ENCODE measurements at places on chromosomes 3 and 15. TPM values are rescaled to one million over a fixed set of nuclear protein-coding genes. Genes with fewer than 3 reads are reported as not detected.

- peaks cover 34% of the 10 kb centered on the region for H3K36me3 ChIP-seq
- peak; percentile 73 for DNase-seq
- H3K27ac ChIP-seq, result no peak overlapping the region
- no peak overlapping the region for H3K4me3 ChIP-seq
These were observed 18.7 kb downstream of the TMF1 start for GRCh38 chr3:69033470-69033869.

Gene INKA1
- 2.3 TPM for total RNA-seq

DNA sequence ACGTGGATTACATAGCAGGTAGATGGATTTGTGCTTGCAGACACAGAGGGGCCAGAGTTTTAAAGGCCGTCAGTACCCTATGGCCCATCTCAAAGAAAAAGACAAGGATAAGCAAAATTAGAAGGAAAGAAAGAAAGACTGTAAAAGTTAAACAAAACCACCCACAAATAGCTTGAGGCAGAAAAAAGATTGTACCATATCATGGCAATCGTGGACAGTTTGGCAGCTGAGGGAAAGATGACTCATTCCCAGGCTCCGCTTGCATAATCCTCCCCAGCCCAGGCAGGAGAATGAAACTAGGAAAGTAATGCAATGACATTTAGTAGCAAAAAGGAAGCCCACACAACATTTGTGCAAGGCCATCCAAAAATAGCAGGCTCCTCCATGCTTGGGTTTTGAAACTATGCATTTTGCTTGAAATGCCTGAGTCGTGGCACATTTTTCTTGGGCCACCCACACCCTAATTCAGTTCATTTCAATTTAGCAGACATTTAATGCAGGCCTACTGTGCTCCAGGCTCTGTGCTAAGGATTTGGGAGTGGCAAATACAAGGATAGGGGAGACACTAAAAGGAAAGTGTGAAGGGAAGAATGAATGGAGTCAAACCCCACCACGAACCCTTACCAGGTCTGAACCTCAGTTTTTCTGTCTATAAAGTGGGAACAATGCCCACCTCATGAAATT is 40.9 kb upstream of the SMAD3 start:
- H3K27me3 ChIP-seq, result no peaks in the 10 kb centered on the region
- H3K36me3 ChIP-seq, result no peaks in the 10 kb centered on the region
- H3K4me3 ChIP-seq, result no peak overlapping the region
- H3K27ac ChIP-seq, result peak overlapping the region; percentile 53
- H3K4me1 ChIP-seq, result peaks cover 24% of the 10 kb centered on the region

Gene SAMD7
- not detected for total RNA-seq

Gene SMCO1
- not detected for total RNA-seq

Gene BCHE
- total RNA-seq, result 1.6 TPM

Gene CCRL2
- 0.28 TPM for total RNA-seq

DNA sequence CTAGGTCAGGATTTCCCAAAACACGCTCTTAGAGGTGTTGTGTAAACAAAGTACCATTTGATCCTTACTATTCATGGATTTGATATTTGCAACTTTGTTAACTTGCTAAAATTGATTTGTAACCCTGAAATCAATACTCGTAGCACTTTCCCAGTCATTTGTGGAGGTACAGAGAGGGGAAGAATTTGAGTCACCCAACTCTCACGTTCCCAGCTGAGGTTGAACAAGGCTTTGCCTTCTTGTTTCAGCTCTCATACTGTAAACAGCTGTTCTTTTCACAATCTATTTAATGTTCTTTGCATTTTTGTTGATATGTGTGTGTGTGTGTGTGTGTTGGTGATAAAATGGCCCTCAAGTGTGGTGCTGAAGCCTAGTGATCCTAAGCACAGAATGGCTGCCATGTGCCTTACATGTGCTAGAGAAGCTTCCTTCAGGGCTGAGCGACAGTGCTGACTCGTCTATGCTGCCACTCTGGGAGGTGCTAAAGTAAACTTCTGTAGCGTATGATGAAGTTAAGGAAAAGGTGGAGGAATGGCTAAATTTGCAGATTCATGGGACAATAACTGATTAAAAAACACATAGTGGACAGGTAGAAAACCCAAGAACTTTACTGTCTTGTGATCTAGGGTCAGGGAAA is 173.2 kb downstream of the APBA2 start:
- H3K27ac ChIP-seq, result no peak overlapping the region
- no peaks in the 10 kb centered on the region for H3K4me1 ChIP-seq
- no peaks in the 10 kb centered on the region for H3K27me3 ChIP-seq
- no peak for DNase-seq
- H3K36me3 ChIP-seq, result no peaks in the 10 kb centered on the region

Gene BHLHE40
- total RNA-seq, result 22.8 TPM

Gene RTP3
- total RNA-seq, result not detected

Gene SYNPR
- total RNA-seq, result not detected

DNA sequence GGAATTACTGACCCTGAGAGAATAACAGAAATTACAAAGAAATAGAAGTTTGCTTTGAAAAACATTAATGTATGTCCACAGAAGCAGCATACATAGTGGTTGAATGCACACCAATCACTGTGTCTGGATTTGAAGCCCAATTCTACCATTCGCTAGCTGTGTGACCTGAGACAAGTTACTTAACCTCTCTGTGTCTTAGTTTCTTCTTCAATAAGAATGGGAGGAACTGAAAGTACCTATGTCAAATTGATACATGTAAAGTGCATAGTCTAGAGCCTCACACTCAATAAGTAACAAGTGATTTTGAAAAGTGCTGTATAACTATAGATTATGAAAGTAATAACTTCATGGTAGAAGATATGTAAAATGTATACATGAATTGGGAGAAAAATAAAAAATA is 457.8 kb downstream of the FOXP1 start:
- H3K4me3 ChIP-seq, result no peak overlapping the region
- peaks cover 3% of the 10 kb centered on the region for H3K4me1 ChIP-seq
- DNase-seq, result no peak
- no peak overlapping the region for H3K27ac ChIP-seq
- H3K36me3 ChIP-seq, result no peaks in the 10 kb centered on the region
- no peaks in the 10 kb centered on the region for H3K27me3 ChIP-seq

DNA sequence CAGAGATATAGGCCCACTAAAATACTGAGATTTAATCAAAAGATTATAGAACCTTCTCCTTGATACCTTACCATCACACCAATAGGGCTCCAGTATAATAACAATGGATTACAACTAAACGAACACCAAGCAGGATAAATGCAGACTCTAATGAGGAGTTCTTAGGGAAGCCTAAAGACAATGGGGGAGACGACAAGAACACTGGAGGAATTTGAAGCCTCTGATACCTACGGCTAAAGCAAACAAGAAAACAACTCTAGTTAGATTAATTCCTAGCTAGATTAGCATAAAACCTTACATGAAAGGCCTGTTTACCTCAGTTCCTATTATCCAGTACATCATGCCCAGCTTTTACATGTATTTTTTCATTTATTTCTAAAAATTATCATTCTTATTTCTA is 35.1 kb downstream of the NGLY1 start:
- peaks cover 13% of the 10 kb centered on the region for H3K36me3 ChIP-seq
- H3K27me3 ChIP-seq, result no peaks in the 10 kb centered on the region
- H3K27ac ChIP-seq, result no peak overlapping the region
- H3K4me1 ChIP-seq, result no peaks in the 10 kb centered on the region

DNA sequence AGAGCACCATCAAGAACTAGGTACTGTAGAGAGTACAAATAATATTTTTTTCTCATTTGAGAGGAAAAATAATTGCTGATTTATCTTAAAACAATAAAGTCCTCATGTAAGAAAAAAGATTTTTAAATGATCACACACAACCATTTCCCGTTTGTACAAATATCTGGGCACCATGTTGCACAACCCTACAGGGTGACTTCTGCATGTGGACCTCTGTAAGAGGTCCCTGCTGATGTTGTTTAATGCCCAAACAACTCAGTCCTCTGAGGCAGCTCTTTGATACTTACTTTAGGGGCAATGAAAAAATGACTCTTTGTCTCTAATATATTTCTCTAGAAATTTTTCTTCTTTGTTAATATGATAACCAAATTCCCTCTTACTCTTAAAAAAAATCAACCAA is 168.1 kb upstream of the SATB1 start:
- H3K27me3 ChIP-seq, result no peaks in the 10 kb centered on the region
- H3K27ac ChIP-seq, result no peak overlapping the region
- no peaks in the 10 kb centered on the region for H3K36me3 ChIP-seq
- H3K4me3 ChIP-seq, result no peak overlapping the region
- H3K4me1 ChIP-seq, result no peaks in the 10 kb centered on the region

GRCh38 chr3:30428251-30428650 is 178.2 kb upstream of the TGFBR2 start:
- no peaks in the 10 kb centered on the region for H3K27me3 ChIP-seq
- no peak overlapping the region for H3K27ac ChIP-seq

- peaks cover 5% of the 10 kb centered on the region for H3K4me1 ChIP-seq
- no peak overlapping the region for H3K27ac ChIP-seq
- peaks cover 4% of the 10 kb centered on the region for H3K36me3 ChIP-seq
- H3K27me3 ChIP-seq, result no peaks in the 10 kb centered on the region
These were observed 153.6 kb downstream of the AKAP13 start for GRCh38 chr15:85534031-85534430.

Gene CD80
- not detected for total RNA-seq

DNA sequence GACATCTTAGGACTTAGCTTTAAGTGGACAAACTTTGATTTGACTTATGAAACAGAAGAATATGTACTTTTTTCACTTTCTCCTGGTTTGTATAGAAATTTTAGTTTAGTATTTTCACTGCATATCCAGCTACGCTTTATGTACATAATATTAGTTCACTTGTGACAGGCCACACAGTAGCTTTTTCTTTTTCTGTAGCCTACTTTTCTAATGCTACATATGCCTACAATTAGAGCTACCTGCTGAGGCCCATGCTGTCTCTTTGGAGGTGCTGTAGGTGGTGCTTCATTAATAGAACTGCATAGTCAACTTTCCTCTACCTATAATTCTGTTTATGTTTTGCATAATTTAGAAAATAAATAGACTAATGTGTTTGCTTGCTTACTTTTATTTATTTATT is 191.6 kb downstream of the NLGN1 start:
- H3K27ac ChIP-seq, result no peak overlapping the region
- H3K36me3 ChIP-seq, result no peaks in the 10 kb centered on the region
- no peaks in the 10 kb centered on the region for H3K27me3 ChIP-seq
- no peak overlapping the region for H3K4me3 ChIP-seq
- H3K4me1 ChIP-seq, result no peaks in the 10 kb centered on the region
- DNase-seq, result no peak

- H3K36me3 ChIP-seq, result no peaks in the 10 kb centered on the region
- DNase-seq, result peak; percentile 48
- no peak overlapping the region for H3K4me3 ChIP-seq
- no peaks in the 10 kb centered on the region for H3K27me3 ChIP-seq
- no peaks in the 10 kb centered on the region for H3K4me1 ChIP-seq
- no peak overlapping the region for H3K27ac ChIP-seq
These were observed 209.2 kb downstream of the TBL1XR1 start for GRCh38 chr3:176987901-176988650.

Gene ACSBG1
- not detected for total RNA-seq

DNA sequence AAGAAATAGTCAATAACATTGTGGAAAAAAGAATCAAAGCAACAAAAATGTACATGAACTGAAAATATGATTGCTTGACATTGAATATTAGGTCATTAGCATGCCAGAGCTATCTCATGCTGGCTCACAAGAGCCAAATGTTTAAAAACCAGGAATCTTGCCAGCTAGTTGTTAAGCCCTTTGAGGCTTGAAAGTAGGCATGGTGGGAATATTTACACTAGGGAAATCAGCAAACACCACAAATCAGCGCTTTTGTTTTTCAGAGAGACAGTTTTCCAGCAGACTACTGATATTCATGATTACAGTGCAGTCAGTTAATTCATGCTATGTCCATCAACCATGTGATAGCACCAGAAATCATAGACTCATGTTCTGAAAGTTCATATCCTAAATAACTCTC is 144.8 kb downstream of the ARPP21 start:
- H3K4me3 ChIP-seq, result no peak overlapping the region
- H3K4me1 ChIP-seq, result no peaks in the 10 kb centered on the region
- H3K27me3 ChIP-seq, result no peaks in the 10 kb centered on the region
- no peaks in the 10 kb centered on the region for H3K36me3 ChIP-seq
- no peak overlapping the region for H3K27ac ChIP-seq

Gene IL17RB
- under 0.01 TPM for total RNA-seq

DNA sequence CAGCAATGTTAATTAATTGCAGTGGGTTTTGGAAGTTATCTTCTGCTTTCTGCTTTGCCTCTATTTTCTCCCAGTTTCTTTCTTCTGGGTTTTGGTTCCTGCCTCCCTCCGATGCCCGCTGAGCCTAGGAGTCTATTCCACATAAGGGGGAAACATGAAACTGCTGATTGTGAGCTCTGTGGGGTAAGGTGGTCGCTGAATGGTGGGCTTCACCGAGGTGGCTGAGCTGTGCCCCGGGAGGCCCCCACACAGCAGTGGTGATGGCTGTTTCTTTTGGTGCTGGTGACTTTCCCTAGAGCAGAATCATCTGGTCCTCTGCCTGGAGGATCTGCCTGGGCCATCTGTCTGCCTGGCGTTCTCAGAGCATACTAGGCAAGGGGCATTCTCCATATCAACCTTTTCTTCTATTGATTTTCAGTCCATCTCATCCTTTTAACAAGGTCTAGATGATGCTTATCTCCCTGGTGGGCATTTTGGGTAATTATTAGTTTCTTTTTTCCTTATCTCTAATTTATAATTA is 68.8 kb upstream of the ATP2B2 start:
- no peak overlapping the region for H3K27ac ChIP-seq
- H3K36me3 ChIP-seq, result no peaks in the 10 kb centered on the region
- H3K27me3 ChIP-seq, result peaks cover 5% of the 10 kb centered on the region
- no peak overlapping the region for H3K4me3 ChIP-seq
- no peak for DNase-seq

Gene ZPLD1
- total RNA-seq, result under 0.01 TPM

Gene SPG11
- 32.6 TPM for total RNA-seq

DNA sequence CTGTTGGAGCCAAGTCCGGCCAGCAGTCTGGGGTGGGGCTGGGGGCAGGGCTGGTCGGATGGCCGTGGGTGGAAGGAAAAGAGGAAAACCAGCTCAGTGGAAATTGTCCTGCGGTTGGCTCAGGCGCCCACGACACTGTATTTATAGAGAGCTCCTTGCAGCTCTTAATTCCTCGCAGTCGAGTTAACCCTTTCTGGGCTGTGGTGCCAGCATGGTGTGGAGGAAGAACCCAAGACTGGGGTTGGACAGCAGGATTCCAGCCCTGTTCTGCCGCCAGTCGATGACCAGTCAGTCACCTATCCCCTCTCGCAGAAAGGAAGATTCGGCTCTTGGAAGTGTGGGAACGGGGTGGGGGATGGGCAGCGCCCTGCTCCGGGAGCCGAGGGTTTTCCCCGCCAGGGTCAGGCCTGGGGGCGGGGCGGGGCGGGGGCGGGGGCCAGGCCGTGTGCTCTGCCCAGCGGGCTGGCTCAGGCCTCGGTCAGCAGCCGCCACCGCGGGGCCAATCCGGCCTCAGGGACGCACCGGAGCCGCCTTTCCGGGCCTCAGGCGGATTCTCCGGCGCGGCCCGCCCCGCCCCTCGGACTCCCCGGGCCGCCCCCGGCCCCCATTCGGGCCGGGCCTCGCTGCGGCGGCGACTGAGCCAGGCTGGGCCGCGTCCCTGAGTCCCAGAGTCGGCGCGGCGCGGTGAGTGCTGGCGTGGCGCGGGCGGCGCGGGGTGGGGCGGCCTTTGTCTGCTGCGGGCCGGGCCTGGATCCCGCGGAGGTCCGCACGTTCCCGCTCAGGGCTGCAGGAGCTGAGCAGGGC is at the start of gene CD276:
Gene CD276 (plus strand): TSS at position 607 of the 804 bp plus-strand sequence. CDS start 15,257 bp downstream, outside the sequence.
- peak; percentile 64 for DNase-seq
- peaks cover 32% of the 10 kb centered on the region for H3K4me1 ChIP-seq
- H3K36me3 ChIP-seq, result no peaks in the 10 kb centered on the region
- H3K4me3 ChIP-seq, result peak within 1 kb of the TSS; percentile 98
- H3K27ac ChIP-seq, result peak within 1 kb of the TSS; percentile 87

GRCh38 chr15:40691737-40692136 is 3.2 kb upstream of the RAD51 start:
- no peak overlapping the region for H3K4me3 ChIP-seq
- peaks cover 4% of the 10 kb centered on the region for H3K36me3 ChIP-seq
- no peaks in the 10 kb centered on the region for H3K27me3 ChIP-seq
- DNase-seq, result no peak
- H3K27ac ChIP-seq, result no peak overlapping the region
